ENCODE measurements at places on chromosomes 11 and 22.
A peak's percentile ranks its signal among the peaks of the same experiment; 100 is the strongest.

DNA sequence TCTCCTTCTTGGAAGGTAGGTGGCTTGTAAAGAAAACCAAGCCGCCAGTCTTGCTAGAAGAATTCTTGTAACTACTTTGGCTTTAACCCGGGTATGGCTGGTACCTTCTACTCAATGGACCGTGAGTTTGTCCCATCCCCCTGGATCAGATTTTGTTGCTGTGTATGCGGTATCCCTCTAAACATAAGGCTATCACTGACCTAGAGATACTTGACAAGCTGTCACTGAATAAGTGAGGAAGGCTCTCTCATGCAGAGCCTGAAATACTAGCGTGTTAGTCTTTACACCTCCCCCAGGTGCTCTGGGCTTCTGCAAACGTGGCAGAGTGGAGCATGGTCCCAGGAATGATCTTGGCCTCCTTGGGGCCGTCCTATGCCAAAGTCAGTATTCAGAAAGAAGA is 34.5 kb downstream of the GLB1L2 start:
- H3K4me3 ChIP-seq = no peak overlapping the region
- no peaks in the 10 kb centered on the region for H3K4me1 ChIP-seq
- no peak for DNase-seq
- no peaks in the 10 kb centered on the region for H3K36me3 ChIP-seq

GRCh38 chr11:35050541-35050995 is 88.4 kb upstream of the CD44 start:
- no peak for DNase-seq
- no peaks in the 10 kb centered on the region for H3K36me3 ChIP-seq
- H3K4me3 ChIP-seq = no peak overlapping the region
- no peak overlapping the region for H3K27ac ChIP-seq
- H3K4me1 ChIP-seq = no peaks in the 10 kb centered on the region
- no peaks in the 10 kb centered on the region for H3K27me3 ChIP-seq

DNA sequence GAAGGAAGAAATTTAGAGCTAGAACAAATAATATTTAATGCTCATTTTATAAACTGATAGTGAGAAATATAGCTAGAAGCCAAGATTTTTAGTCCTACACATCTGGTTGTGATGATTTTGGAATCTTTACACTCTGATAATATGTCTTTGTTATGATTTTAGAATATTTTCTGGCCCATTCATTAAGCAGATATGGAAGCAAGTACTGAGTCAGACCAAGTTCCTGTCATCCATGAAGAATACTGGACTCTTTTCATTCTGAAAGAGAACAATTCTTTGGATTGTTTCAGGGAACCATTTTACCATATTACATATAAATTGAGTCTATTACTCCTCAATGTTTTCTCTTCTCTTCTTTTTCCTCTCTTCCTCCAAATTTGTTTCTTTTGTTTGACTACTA is 227.4 kb downstream of the TMEM135 start:
- peaks cover 10% of the 10 kb centered on the region for H3K4me1 ChIP-seq
- no peak for DNase-seq
- H3K27me3 ChIP-seq = no peaks in the 10 kb centered on the region
- no peak overlapping the region for H3K4me3 ChIP-seq

DNA sequence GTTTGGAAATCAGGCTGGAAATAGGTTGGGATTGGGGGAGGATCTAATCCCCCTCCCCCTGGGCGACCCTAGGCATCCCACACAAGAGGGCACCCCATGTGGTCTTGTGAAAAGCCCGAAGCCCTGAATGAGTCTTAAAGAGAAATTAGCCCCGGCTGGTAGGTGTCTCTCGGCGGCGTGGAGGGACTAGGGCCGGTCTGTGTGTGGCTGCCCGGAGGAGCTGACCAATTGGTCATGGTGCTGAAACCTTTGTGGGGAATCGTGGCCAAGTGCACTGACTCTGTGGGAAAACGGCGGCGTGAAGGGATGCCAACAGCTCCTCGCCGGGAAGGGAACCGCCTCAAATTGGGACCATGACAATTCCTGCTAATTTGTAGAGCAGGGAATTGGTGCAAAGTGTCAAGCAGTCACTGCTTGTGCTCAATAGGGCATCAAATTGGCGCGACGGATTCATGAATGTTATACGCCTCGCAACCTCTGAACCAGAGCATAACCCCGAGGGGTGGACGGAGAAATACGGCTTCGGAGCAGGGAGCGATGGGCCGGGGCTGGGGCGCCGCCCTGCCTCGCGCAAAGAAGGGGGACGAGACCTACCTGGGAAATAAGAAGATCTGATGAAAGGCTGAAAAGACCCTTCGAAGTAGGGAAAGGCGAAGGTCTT is 1.5 kb downstream of the DBX1 start:
- peak; percentile 42 for DNase-seq
- no peak overlapping the region for H3K4me3 ChIP-seq
- H3K27me3 ChIP-seq = peaks cover 100% of the 10 kb centered on the region
- H3K36me3 ChIP-seq = no peaks in the 10 kb centered on the region

GRCh38 chr11:3225159-3225758 is 6.6 kb upstream of the MRGPRG start:
- H3K27ac ChIP-seq = no peak overlapping the region
- H3K27me3 ChIP-seq = peaks cover 80% of the 10 kb centered on the region
- H3K4me3 ChIP-seq = no peak overlapping the region
- H3K36me3 ChIP-seq = no peaks in the 10 kb centered on the region
- H3K4me1 ChIP-seq = peaks cover 5% of the 10 kb centered on the region

DNA sequence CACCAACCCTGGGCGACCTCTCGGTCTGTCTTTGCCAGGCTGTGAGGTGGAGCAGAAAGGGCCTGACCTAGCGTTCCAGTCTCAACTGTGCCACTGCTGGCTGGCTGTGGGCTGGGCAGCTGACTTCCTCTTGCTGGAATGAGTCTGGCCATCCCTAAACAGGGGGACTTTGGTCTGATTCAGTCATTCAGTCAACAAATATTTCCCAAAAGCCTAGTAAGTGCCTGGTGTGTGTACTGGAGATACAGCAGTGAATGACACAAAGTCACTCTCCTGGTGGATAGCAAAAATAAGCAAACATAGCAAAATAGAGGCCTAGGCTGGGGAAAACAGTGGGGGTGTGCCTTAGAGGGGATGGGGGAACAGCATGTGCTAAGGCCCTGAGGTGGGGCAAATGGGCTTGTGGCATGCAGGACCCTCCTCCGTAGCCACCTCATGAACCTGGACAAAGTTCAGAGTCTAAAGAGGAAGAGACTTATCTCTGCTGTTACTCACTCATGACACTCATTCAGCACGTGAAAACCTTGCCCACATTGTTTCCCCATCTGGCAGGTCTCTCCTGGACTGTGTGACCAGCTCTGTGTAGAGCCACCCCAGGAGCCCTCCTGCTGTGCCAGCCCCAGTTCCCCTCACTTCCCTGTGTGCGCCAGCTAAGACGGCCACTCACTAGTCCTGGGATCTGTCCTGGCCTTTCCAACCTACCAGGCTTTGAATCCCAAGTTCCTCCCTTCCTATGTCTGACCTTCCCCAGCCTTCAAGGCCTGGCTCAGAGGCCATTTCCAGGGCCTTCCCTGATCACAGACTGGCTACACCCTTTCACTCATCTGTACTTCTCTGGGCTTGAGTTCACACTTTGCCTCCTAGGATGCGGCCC is 4.7 kb downstream of the GUCD1 start:
- peak overlapping the region; percentile 75 for H3K27ac ChIP-seq
- H3K4me1 ChIP-seq = peaks cover 81% of the 10 kb centered on the region
- H3K4me3 ChIP-seq = no peak overlapping the region
- H3K27me3 ChIP-seq = no peaks in the 10 kb centered on the region
- DNase-seq = peak; percentile 25

- no peak overlapping the region for H3K4me3 ChIP-seq
- no peak overlapping the region for H3K27ac ChIP-seq
- H3K4me1 ChIP-seq = no peaks in the 10 kb centered on the region
- peaks cover 27% of the 10 kb centered on the region for H3K36me3 ChIP-seq
- DNase-seq = no peak
Measured at GRCh38 chr11:34877375-34877975, 38.7 kb downstream of the APIP start.

DNA sequence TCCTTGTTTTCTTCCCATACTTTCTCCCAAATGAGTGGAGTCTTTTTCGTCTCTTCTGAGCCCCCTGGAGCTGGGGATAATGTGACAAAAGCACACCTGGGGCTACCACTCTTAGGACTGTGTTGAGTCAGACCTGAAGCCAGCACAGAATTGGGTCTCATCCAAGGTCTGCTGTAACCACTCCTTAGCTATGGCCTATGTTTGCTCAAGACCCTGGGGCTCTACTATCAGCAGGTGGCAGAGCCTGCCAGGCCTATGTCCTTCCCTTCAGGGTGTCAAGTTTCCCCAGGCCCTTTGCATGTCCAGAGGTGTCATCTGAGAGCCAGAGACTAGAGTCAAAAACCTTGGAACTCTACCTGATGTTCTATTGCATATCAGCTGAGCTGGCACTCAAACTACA is 335.7 kb downstream of the DDX10 start:
- no peak overlapping the region for H3K27ac ChIP-seq
- no peak overlapping the region for H3K4me3 ChIP-seq
- no peak for DNase-seq
- no peaks in the 10 kb centered on the region for H3K36me3 ChIP-seq

DNA sequence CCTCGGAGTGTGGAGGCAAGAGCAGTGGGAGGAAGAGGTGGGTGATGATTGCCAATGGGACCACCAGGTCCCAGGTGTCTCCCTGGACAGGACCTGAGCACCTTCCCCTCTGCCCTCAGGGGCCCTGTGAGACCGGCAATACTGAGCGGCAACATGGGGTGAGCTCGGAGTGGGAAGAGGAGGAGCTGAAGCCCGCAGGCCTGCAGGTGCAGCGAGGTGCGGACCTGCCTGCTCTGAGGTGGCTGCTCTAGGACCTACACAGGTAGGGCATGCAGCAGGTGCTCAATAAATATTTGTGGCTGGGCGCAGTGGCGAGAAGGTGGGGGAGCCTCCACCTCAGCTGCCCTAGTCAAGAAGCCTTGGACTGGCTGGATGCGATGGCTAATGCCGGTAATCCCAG is 12.2 kb upstream of the SUN2 start:
- H3K4me1 ChIP-seq = peaks cover 3% of the 10 kb centered on the region
- H3K36me3 ChIP-seq = no peaks in the 10 kb centered on the region
- H3K4me3 ChIP-seq = no peak overlapping the region
- no peak overlapping the region for H3K27ac ChIP-seq
- peaks cover 9% of the 10 kb centered on the region for H3K27me3 ChIP-seq

DNA sequence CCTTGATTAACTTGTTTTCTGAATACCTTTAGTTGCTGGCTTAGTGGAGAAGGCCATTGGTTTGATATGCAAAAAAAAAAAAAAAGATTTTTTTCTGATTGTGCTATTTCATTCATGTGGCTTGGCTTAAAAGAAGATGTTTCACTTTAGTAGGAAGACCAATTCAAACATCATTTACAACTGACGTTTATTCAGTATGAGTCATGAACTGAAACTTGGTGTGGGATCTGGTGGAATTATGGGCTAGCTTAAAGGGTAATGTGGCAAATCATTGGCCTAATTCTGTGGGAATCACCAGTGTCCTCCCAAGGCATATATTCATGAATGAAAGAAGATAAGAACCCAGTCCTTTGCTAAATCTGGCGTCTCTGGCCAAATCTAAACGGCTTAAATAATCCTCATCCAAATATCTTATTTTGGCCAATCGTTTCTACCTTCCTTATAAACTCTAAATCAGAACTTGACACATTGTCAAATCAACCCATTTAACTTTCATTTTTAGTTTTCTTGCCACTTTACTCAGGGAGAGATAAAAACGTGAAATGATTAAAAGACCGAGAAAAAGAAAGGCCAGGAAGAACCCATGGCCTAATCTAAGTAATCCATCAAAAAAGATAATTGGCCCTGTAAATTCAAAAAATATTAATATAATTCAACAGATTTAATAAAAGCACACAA is 77.0 kb downstream of the DDIAS start:
- no peak for DNase-seq
- H3K36me3 ChIP-seq = peaks cover 18% of the 10 kb centered on the region
- H3K4me1 ChIP-seq = peaks cover 11% of the 10 kb centered on the region
- no peak overlapping the region for H3K27ac ChIP-seq
- H3K4me3 ChIP-seq = no peak overlapping the region

- H3K4me3 ChIP-seq = no peak overlapping the region
- no peak overlapping the region for H3K27ac ChIP-seq
- peaks cover 3% of the 10 kb centered on the region for H3K4me1 ChIP-seq
- H3K36me3 ChIP-seq = peaks cover 72% of the 10 kb centered on the region
- no peak for DNase-seq
- no peaks in the 10 kb centered on the region for H3K27me3 ChIP-seq
Measured at GRCh38 chr22:50518606-50519005, 6.8 kb downstream of the SCO2 start.

- DNase-seq = no peak
- H3K36me3 ChIP-seq = peaks cover 30% of the 10 kb centered on the region
- H3K4me3 ChIP-seq = no peak overlapping the region
- no peaks in the 10 kb centered on the region for H3K27me3 ChIP-seq
- H3K27ac ChIP-seq = peak overlapping the region; percentile 99
- peaks cover 99% of the 10 kb centered on the region for H3K4me1 ChIP-seq
Measured at GRCh38 chr22:49966041-49966773, 5.6 kb downstream of the PIM3 start.

DNA sequence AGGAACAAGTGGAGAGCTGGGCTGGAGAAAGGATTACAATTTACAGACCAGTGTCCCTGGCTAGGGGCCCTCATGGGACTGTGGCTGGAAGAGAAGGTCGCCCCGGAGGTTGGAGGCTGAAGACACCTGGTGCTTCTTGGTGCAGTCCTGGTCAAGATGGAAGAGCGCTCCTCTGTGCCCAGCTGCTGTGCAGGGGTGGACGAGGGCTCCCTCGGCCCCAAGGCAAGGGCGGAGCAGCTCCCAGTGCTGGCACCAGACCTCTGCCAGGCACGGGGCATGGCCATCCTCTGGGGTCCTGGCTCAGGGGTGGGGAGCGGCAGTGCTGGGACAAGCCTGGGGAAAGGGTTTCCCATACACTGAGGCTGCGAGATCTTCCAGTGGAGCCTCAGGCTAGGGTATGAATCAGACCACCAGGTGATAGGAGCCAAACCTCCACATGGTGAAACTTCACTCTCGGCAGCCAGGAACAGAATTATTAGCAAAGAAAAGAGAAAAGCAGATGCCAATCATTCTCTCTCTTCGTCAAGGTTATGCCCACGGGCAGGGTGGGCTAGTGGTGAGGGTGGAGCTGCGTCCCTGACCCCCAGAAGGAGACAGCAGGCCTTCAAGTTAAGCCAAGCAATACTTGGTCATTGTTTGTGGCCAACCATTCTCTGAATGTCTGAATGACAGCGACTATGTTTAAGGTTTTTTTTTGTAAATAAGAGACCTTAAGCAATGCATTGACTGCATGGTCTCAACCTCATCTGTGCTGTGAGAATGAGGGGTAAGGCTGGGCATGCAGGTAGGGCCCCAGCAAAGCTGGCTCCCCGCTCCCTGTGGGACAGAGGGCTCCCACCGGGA is 32.1 kb downstream of the PPM1F start:
- H3K27me3 ChIP-seq = no peaks in the 10 kb centered on the region
- H3K4me1 ChIP-seq = peaks cover 12% of the 10 kb centered on the region
- no peak overlapping the region for H3K27ac ChIP-seq
- no peak for DNase-seq

DNA sequence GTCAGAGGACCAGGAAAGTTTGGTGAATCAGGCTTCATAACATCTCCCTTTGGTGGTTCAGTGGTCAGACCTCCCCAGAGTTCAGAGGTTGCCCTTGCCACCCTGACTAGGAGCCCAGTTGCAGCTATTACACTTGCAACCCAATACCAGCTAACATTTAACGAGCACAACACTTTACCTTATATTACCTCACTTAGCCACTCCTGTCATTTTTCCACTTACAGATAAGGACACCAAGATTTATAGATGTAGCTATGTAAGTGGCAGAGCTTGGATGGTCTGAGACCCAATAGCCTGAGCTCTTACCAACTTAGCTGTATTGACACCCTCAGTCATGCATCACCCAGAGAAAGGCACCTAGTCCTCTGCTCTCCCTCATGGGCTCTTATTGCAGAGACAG is 234.7 kb downstream of the INSC start:
- H3K36me3 ChIP-seq = no peaks in the 10 kb centered on the region
- H3K4me1 ChIP-seq = no peaks in the 10 kb centered on the region

Measured in left ventricle myocardium inferior (tissue), 1 donor.